Activated CD4-positive, alpha-beta memory T cell treated with anti-CD3 and anti-CD28 coated beads, Interleukin-2, amount 10 ng/mL, durations not matched to agents 7 days and 5 days (primary cell): ENCODE measurements at places on chromosomes 3 and 15. TPM values are rescaled to one million over a fixed set of nuclear protein-coding genes. Genes with fewer than 3 reads are reported as not detected.

DNA sequence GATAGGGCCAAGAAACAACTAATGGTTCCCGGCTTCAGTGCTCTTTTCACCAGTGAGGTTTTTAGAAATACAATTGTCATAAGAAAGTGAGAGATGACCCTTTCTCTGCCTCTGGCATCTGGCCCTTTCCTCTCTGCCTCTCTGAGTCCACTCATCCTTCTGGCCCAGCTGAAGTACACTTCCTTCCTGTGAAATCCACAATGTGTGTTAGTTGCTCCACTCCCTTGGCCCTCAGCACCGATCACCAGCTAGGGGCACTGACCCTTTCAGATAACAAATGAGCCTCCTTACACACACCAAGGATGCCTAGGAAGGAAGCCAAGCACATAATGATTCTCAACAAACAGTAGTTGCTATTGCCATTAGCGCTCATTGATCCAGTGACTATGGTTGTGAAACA is 2.9 kb upstream of the CAV3 start:
- no peak for DNase-seq

GRCh38 chr3:155673421-155673820 is 71.5 kb downstream of the PLCH1 start:
- no peak for DNase-seq

GRCh38 chr15:45759936-45760335 is 125.1 kb downstream of the SQOR start:
- DNase-seq = no peak

GRCh38 chr15:99720533-99720932 is 12.7 kb downstream of the LYSMD4 start:
- no peak for DNase-seq

DNA sequence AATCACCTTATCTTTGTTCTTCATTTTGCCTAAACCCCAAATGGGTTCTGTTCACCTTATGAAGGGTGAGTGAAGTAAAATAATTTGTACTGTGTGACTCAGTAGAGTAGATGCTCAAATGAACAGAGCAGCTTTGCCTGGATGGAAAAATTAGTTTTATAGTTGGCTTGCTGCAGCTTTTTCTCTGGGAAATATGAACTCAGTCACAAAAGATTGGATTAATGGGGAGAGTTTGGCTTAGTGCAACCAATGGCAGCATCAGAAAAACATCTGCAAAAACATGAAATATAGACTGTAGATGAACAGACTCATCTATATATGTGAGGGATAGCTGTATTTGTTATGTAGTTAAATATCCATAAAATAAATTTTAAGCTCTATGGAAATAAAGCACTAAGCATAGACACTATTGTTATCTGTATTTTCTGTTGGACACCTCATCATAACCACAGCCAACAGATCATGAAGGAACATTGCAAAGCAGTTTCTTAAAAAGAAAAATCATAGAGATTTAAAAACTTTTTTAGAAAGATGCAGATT is 181.3 kb downstream of the ECT2 start:
- DNase-seq = no peak

- no peak for DNase-seq
Observed at GRCh38 chr3:177122183-177122856, 75.0 kb downstream of the TBL1XR1 start.

The EPHB3 gene
- 0.71 TPM for total RNA-seq

GRCh38 chr3:194301730-194302129 is 49.4 kb downstream of the CPN2 start:
- no peak for DNase-seq

- no peak for DNase-seq
Observed at GRCh38 chr3:123332124-123332641, 116.7 kb downstream of the ADCY5 start.

GRCh38 chr3:117786349-117786748 is 1076.8 kb downstream of the TUSC7 start:
- no peak for DNase-seq

- no peak for DNase-seq
Observed at GRCh38 chr3:195005759-195006510, 265.0 kb downstream of the XXYLT1 start.
